Activated T-cell treated with anti-CD3 and anti-CD28 coated beads, Interleukin-2, amount 50 U/mL, for 48 hours (primary cell): ENCODE measurements at places on chromosomes 2 and 18.

- DNase-seq, result peak; percentile 52
Measured at GRCh38 chr2:60882971-60883753, 1.8 kb downstream of the REL start.

- DNase-seq, result no peak
Measured at GRCh38 chr2:61238219-61239012, 76.4 kb downstream of the C2orf74 start.

DNA sequence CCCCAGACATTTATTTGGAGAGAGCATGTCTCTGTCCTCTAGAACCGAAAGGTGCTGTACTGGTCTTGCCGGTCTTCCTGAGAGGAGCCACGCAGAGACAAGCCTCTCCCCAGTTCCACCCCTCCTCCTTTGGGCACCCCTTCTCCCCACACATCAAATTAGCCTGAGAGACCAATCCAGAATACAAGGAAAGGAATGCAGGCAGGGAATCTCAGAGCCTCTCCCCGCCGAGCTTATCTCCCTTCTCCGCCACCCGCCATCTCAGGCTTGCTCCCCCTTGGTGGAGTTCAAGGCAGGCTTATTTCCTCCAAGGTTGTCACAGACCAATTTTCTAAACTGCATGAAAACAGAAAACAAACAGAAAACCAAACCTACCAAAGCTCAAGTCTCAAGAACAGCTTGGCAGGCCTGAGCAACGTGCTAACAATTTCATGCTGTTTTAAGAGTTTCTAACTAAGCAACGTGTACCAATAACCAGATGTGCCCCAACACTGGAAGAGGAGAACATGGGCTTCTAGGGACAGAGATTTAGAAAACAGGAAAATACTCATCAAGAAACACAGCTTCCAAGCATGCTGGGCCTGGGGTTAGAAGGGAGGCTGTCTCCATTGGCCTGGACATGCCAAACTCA, 124.5 kb upstream of the PKDCC start:
- no peak for DNase-seq

GRCh38 chr2:127769587-127769986, 41.4 kb downstream of the WDR33 start:
- DNase-seq, result no peak

DNA sequence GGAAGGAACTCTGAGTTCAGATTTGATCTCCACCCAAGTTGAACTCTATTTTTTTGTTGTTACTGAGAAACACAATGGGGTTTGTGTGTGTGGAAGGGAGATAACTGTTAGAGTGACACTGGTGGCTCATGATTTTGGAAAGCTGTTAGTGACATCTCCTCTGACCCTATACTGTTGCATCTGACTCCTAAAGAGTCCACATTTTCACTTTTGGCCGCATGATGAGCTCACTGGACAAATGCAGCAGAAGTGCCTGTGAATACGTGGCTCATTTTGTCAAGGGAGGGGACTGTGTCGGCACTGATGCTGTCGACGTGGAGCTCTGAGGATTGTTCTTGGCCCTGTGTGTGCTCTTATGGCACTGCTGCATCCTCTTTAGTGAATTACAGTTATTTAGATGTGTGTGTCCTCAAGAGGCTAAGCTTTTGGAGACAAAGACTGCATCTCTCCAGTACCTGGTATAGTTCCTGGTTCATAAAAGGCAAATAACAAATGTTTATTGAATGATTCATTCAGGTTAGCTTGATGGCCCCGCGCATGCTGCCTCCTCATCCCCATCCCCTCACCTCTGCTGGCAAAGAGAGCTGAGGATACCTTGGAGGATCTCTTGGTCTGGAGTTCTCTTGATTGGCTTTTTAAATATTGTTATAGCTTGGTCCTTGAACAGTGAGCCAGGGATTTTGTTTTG, 135.4 kb downstream of the PHLPP1 start:
- no peak for DNase-seq

DNA sequence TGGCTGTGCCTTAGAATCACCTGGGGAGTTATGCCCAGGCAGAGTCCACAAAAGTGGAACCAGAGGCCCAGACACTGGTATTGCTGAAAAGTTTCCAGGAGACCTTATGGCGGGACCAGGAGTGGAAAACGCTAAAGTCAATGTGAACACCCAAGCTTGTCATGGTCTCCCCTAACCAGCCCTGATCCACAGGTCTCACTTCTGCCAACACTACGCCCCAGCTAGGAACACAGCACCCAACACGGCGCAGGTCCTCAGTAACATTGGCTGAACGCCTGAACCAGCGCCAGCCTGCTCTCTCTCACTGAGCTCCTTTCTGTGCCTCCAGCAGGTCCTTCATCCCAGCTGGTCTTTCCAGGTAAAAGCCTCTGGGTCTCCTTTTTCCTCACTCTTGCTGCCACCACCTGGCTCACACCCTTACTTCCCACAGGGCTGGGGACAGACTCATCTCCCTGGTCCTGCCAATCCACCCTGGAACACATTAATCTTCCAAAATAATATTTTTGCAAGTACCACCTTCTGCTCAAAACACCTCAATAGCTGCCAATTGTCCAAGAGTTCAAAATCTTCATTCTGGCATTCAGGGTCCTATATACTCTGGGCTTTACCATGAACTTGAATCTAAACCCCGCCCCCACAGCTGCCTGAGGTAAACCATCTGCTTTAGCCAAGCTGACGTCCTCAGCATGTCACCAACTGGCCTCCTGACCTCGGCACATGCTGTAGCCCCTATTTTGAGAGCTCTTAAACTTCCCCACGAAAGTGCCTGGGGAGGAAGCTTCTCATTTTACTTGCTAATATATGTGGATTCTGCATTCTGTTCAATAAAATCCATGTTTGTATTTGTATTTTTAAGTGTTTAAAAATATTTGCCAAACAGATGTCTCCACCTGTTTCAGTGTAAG, 34.6 kb downstream of the ADCY3 start:
- DNase-seq, result no peak

GRCh38 chr2:232982926-232983668, 30.0 kb downstream of the NGEF start:
- no peak for DNase-seq

GRCh38 chr18:58758606-58759005, 87.3 kb downstream of the MALT1 start:
- no peak for DNase-seq

- DNase-seq, result no peak
Measured at GRCh38 chr2:84301717-84302116, 157.4 kb downstream of the SUCLG1 start.

DNA sequence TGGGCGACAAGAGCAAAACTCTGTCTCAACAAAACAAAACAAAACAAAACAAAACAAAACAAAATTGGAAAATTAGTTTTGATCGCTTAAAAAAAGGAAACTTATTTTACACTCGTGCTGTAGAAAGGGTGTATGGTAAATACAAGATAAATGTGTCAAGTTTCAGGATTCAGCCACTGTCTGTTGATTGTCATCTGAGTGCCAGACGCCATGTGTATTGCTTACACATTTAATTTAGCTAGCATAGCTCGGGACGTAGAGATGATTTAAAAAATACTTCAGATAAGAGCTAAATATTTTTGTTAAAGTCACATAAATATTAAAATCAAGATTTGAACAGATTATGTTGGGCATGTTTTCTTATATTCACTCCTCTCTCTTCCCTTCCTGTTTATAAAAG, 568.1 kb upstream of the ZNF804A start:
- no peak for DNase-seq

- no peak for DNase-seq
Measured at GRCh38 chr18:71986351-71987050, 557.6 kb downstream of the CBLN2 start.

- no peak for DNase-seq
Measured at GRCh38 chr2:72605836-72606442, 219.9 kb downstream of the EXOC6B start.

DNA sequence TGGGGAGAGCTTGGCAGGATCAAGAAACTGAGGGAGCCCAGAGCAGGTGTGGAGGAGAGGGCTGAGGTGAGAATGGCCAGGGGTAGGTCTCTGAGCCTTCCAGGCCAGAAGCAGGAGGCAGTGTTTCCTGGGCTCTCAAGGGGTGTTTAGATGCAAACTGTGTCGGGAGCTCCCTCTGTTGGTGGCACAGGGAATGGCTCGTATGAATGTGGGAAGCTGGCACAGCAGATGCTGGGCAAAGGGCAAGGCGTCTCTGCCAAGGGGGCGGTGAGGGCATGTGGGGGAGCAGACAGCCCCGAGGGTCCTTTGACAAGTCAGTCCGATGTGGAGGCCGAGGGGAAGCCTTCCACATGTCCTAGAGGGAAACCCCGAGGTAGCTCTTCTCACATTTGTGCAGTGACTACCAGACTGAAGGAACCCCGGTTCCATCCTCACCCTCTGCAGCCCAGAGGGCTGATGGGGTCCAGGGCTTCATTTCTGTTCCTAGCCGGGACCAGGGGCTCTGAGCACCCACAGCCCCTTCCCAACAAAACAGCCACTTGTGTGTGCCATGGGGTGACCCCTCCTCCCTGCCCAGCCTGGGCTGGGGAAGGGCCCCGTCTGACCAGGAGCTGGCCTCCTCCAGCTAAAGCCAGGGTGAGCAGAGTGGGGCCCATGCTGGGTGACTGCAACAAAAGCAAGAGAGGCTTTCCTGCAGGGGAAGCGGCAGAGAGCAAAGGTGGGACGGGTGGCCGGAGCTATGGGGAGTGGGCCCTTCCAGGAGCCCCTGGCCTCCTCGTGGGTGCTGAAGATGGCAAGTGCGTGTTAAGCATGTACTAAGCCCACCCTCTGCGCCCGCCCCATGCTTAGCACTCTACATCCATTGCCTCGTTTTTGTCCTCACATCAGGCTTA, 103.4 kb downstream of the SEPTIN10 start:
- peak; percentile 86 for DNase-seq

DNA sequence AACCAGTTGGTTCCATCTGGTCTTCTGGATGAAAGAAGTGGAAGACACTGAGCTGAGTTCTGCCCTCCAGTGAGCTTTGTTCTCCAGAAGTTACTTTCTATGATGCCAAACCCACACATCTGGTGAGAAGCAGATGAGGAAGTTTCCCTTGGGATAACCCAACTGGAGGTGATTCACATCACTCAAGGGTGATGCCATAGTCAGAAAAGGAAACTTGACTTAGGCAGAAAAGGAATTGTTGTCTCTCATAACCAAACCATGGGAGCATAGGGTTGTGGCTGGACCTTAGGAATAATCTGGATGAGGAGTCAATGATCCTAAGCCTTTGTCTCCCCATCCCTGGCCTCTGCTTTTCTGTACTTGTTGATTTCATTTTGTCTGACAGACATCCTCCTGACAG, 43.7 kb downstream of the CDC42EP3 start:
- DNase-seq, result no peak

DNA sequence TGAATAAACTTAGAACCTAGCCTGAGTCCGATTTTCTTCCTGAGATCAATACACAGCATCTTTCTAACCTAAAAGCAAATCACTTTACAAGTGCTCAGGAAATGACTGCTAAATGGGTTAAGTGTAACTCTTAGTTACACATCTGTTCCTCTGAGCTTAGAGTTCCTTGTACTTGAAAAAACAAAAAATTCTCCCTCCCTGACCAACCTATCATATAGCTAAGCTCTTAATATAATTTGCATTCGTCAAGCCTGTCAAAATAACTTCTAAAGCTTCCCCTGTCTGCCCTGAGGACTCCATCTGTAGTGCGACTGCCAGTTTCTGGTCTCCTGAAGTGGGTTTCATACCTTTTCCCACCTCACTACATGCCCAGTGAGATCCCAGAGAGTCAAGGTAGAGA, 190.4 kb downstream of the NCK2 start:
- no peak for DNase-seq

- DNase-seq, result no peak
Measured at GRCh38 chr2:122338000-122338399, 582.5 kb downstream of the TSN start.

DNA sequence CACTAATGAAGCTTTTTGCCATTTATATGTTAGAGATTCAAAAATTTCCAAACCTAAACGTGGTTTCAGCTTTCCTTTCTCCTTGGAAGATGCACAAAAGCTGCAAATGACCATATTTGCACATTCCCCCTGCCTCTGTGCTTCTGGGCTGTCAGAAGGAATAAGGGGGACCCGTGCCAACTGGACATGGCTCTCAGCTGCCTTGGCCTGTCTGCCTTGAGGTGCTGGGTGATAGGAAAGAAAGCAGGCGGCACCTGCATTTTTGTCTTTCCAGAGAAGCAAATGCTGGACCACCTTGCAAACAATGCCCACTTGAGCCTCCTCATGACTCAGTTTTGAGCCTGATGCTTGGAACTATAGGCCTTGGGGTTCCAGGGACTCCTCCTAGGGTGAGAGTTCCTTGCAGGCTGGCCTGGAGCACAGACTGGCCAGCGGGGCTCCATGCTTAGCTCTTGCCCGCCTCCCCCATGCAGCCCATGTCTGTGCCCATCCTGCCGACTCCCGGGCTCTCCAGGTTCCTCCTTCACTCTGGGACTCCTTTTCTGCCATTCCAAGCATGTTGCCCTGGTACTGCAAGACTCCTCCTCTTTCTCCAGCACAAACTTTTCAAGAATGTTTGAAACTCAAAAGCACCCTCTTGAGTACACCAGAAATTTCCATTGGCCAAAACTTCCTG, 109.0 kb upstream of the EPAS1 start:
- peak; percentile 11 for DNase-seq

DNA sequence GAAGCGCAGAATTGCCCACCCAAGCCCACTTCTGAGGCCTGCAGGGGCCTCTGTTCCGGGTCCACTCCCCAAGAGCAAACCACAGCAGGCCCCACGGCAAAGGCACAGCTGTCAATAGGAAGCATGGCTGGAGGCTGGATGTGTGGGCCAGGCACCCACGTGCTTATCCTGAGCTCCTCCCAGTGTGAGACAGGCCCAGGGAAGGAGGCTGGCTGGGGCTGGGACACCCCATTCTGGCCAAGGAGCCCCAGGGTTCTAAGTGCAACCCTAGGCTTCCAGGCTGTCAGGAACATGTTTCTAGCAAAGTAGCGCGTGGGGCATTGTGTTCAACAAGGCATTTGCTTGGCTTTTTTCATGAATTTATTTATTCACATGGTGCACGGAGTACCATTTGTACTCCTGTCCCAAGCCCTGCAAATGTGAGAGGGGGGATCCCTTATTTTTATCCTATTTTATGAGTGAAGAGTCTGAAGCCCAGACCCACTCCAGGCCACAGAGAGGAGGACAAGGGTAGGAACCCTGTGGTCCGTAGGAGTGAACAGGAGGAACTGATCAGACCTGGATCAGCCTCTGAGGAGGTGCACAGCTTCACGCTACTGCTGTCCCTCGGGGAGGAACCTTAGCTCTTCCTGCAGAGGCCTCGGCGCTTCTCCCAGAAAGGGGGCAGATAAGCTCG, 6.1 kb upstream of the RAB17 start:
- no peak for DNase-seq

GRCh38 chr18:62857263-62857976, 142.1 kb downstream of the PHLPP1 start:
- no peak for DNase-seq

GRCh38 chr2:215110918-215111317, 27.5 kb downstream of the ABCA12 start:
- DNase-seq, result no peak

GRCh38 chr18:51164761-51165281, 32.7 kb downstream of the MEX3C start:
- DNase-seq, result no peak

GRCh38 chr2:64825831-64826491, 163.2 kb upstream of the SLC1A4 start:
- DNase-seq, result no peak

- no peak for DNase-seq
Measured at GRCh38 chr2:231191896-231192872, 6.2 kb upstream of the ARMC9 start.

GRCh38 chr2:234257859-234258561, 207.5 kb downstream of the SPP2 start:
- DNase-seq, result peak; percentile 48
